ENCODE measurements at places on chromosomes 12 and 14.

GRCh38 chr12:32549675-32550079 is 129.4 kb upstream of the DNM1L start:
- DNase-seq: no peak

GRCh38 chr14:106872611-106873446 is 1346.4 kb downstream of the TMEM121 start:
- DNase-seq: no peak

DNA sequence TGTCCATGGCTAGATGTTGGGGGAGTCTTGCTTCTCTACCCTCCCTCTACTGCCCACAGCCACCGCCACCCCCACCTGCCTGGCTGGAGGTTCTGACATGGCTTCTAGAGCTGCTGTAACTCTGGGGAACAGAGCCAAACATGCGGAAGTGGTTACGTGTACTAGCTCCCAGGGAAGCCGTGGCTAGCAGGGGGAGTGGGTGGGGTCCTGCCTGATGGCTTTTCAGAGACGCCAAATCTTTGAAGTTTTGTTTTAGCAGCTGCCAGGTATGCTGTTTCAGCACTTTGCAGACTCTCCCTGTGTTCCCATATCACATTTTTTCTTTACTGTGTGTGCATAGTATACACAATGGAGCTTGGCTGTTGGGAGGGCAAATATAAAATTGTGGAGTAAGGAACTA is 150.3 kb downstream of the TGFB3 start:
- DNase-seq: no peak

DNA sequence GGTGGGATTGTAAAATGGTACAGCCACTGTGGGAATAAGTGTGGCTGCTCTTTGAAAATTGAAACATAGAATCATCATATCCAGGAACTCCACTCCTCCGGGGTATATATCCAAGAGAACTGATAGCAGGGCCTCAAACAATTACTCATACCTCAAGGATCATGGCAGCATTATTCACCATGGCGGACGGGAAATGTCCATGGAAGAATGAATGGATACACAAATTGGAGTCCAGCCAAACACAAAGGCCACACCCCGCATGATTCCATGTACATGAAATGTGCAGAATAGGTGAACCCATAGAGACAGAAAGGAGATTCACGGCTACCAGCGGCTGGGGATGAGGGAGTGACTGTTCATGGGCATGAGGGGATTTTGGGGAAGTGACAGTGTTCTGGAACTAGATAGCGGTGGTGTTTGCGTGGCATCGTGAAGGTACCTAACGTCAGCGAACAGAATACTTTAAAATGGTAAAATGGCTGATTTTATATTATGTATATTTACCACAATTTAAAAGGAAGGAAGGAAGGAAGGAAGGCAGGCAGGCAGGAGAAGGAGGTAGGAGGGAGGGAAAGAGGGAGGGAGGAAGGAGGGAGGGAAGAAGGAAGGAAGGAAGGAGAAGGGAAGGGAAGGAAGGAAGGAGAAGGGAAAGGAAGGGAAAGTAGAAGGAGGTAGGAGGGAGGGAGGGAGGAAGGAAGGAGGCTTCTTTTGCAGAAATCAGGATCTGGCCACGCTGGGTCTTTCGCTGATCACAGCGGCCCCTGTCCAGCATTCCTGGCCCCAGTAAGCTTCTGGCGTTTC is 14.1 kb upstream of the NCOR2 start:
- DNase-seq: no peak

- DNase-seq: no peak
These were observed 172.9 kb downstream of the ZFP36L1 start for GRCh38 chr14:68619790-68620574.

GRCh38 chr12:31337952-31338351 is 12.0 kb upstream of the SINHCAF start:
- no peak for DNase-seq

DNA sequence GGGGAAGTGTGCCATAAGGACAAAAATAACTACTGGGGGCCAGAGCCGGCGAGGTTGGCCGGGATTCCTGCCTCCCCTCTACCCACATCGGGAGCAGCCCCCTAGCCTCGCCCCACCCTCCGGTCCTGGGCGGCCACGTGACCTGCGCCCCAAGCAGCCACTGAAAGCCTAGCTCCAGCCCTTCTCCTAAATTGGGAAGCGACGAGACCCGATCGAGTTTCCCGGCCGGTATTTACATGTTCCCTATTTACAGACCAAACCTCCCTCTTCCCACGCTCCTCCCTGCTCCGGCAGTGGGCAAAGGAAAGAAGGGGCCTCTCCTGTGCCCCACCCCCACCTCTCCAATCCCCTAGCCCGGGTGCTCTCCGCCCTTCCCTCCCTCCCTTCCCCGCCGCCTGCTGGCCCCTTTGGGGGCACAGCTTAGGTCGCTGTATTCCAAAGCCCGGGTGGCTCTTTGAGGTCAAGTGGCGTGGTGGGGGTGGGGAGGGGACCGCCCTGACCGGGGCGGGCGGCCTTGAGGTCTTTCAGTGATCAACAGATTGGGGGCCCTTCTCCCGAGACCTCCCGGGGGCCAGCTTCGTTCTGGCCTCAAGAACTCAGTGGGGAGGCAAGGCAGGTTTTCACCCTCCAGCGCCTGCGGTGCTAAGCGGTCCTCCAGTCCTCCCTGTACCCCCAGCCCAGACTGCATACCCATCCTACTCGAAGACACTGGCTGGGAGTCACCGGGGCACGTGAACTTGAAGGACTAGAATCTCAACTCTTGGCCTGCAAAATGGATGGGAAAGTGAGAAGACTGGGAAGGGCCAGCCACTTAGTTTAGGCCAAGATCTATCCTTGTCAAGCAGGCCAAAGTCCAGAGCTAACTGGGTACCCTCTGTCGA is 6.3 kb upstream of the CTDSP2 start:
- no peak for DNase-seq

DNA sequence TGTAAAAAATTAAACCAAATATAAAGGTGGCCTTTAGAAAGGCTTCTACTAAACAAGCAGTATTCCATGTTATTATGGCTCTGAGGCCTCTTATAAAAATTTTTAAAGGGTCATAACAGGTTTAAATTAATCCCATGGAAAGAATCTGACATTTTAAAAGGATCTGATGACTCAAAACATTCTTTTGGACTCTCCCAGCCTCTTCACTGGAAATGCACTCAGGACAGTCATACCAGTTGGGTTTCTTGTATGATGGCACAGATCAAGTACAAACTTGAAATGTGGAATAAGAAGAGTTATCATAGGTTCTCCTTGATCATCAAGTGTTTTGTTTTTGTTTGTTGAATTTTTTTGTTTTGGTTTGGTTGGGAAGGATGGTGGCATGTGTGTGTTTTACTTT is 50.8 kb downstream of the PPP2R5E start:
- no peak for DNase-seq

GRCh38 chr14:24565766-24566165 is 10.3 kb downstream of the CTSG start:
- DNase-seq: no peak

- DNase-seq: no peak
These were observed 9.5 kb upstream of the TINF2 start for GRCh38 chr14:24251880-24252288.

DNA sequence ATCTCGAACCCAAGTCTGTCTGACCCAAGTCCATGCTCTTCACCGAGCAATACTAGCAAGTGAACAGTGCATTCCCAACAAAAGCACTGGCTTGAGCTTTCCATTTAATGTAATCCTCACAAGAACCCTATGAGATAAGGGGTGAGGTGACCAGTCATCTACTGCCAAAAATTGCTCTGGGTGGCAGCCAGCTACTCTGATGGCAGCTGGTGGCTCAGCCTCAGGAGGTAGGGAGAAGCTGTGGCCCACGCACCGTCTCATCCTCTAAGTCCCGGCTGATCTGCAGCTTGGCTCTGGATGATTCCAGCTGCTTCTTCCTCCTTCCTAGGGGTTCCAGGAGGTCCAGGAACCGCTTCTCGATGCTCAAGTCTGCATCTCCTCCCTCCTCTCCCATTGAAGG is 75.2 kb downstream of the PLEKHG3 start:
- no peak for DNase-seq

DNA sequence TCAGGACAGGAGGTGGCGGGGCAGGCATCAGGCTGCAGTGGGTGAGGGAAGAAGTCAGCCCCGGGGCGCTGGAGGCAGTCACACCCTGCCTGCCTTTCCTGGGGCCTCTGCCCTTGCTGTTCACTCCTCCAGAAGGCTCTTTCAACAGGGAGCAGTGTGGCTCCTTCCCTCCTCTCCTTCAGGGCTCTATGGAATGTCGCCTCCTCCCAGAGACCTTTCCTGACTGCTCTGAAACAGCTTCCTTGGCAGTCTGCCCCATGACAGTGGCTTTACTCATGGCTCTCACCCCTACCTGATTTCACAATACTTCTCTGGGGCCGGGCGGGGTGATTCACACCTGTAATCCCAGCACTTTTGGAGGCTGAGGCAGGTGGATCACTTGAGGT is 7.1 kb downstream of the RHOF start:
- DNase-seq: no peak

DNA sequence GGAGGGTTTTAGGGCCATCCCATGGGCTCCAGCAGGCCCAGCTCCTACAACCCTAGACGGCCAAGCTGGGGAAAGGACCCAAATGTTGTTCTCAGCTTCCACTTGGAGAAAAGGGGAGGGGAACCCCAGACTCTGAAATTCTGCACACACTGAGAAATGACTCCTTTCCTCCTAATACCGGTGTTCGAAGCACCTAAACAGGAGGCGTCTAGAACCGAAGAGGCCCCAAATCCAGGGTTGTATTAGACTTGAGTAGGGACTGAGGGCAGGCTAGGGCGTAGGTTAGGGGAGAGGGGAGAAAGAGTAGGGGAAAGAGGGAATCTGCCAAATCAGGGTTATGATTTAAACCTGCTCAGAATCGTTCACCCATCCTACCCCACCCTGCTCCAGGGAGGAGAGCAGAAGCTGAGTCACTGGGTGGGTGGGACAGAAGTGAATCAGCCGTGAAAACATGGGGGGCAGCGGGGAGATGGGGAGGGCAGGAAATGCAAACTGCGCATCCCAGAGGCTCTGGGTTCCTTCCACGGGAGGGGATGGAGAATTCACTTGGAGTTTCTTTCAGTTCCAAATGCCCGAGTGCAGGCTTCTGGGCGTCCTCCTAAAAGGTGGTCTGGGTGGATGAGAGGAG is 1.0 kb downstream of the IGFBP6 start:
- no peak for DNase-seq

- DNase-seq: no peak
These were observed 14.5 kb downstream of the CBX5 start for GRCh38 chr12:54265364-54265812.

- no peak for DNase-seq
These were observed 113.4 kb downstream of the DICER1 start for GRCh38 chr14:95043732-95044462.

GRCh38 chr12:10849425-10849878 is at the start of gene PRR4:
PRR4 (minus strand) TSS chr12:10849475; CDS start chr12:10849437, 38 bp downstream.
- DNase-seq: no peak

GRCh38 chr12:40735551-40736230 is 43.5 kb downstream of the CNTN1 start:
- DNase-seq: no peak

DNA sequence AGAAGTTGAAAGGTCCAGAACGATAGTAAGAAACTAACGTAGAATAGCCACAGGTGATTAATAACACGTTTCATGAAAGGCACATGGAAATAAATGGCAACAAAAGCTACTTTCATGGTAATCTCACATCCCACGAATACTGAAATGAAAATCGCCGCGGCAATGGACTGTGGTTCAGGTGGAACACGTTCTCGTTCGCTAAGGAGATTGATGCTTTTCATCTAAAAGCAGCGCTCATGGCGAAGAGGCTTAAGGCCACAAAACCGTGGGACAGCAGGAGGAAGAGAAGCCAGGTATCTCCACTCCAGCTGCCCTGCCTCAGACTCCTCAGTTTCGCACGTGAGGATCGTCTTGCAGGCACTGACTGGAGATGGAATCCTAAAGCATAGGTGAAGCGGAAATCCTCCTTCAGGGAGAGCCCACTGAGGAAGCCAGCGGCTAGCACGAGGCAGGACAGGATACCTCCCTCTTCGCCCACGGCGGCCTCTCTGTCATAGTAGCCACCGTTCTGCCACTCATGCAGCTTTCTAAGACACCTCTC is 696 bp upstream of the GPHN start:
- DNase-seq: no peak

- no peak for DNase-seq
These were observed at the start of gene EIF2S3B for GRCh38 chr12:10505620-10506019. EIF2S3B (plus strand) TSS chr12:10505890; CDS start chr12:10505903, 13 bp downstream.

GRCh38 chr12:9786726-9787717 is 26.3 kb upstream of the CD69 start:
- DNase-seq: no peak

- DNase-seq: no peak
These were observed 1.5 kb downstream of the PNMA1 start for GRCh38 chr14:73712540-73713180.

All from GM19239 (cell line).